ENCODE measurements at places on chromosomes 11 and 22.

GRCh38 chr11:116466191-116466590 is 306.6 kb downstream of the BUD13 start:
- peak; percentile 11 for DNase-seq

DNA sequence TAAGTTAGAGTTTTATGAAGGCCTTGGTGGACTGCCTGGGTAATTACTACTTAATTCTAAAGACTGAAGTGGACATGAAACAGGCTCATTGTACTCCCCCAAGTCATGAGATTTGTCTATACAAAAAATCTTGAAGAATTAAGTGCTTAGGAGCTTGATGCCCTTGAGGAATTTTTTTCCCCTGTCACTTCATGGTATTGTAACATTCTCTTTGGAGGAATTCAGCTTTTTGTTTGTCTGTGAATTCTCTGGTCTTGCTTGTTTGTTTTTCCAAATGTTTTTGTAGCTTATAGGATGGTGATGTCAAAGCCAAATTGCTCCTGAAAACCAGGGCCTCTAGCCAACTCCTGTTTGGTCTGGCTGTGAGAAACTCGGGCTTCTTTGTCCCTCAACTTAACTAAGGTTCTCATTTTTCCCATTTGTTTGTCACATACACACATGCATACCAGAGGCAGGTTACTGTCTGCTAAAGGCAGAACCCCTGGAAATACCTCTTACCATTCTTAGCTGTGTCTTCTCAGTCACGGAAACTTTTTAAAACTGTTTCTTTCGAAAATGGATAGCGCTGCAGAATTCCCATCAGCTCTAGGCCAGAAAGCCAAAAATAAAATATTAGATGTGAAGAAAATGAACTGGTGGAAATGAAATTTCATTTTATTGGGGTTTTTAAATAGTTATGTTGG is 66.9 kb downstream of the AMOTL1 start:
- DNase-seq = no peak

DNA sequence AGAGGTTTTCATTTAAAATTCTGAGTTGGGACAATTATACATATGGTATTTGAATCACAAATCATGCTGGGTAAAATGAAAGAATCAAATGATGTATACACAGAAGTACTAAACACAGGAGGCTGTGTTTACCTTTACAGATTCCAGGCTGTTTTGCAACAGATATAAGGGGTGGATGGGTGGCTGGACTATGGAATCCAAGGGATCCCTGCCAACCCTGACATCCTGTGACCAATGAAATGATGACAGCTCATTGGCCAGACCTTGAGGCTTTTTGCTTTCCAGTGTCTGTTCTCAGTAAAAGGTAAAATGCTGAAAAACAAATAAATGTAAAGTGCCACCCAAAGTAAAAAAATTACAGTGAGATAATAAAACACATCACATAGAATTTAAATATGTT is 3.3 kb upstream of the DDI1 start:
- no peak for DNase-seq

- no peak for DNase-seq
These were observed 72.2 kb downstream of the PDHX start for GRCh38 chr11:34988294-34989255.

- DNase-seq = no peak
These were observed 5.2 kb downstream of the KCNJ5 start for GRCh38 chr11:128896356-128896755.

DNA sequence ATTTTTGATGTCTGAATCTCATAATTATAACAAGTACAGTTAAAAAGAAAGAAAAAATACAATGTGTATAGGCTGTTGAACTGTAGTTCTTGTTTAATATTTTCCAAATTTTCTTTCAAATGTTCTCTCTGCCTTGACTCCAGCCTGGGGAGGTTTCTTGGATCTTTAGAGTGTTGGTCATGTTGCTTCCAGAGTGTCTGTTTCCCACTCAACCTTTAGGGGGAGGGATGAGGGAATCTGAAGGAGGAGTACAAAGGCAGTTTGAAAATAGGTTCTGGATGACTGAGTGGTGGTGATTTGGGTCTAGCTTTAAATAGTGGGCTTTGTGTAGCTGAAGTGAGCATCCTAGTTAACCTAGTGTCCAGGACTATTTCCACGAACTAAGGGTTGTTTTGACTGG is 2.0 kb downstream of the CTNND1 start:
- DNase-seq = no peak

- no peak for DNase-seq
These were observed 34.1 kb upstream of the PARVB start for GRCh38 chr22:43990044-43990443.

DNA sequence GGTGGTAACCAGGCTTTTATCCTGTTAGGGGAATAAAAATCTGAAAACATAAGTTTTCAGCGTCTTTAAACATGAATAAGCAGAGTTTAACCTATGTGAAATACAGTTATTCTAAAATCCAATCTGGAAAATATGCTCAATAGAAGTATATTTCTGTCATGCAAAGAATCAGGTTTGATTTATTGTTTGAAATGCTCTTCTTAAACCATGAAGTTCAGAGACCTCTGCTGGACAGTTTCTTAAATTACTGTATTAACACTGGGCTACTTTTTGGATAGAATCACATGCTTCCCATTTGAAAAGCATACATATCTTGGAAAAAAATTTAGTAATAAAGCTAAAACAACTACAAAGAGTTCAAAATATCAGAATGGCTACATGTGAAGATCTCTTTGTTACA is 25.4 kb downstream of the APIP start:
- no peak for DNase-seq

DNA sequence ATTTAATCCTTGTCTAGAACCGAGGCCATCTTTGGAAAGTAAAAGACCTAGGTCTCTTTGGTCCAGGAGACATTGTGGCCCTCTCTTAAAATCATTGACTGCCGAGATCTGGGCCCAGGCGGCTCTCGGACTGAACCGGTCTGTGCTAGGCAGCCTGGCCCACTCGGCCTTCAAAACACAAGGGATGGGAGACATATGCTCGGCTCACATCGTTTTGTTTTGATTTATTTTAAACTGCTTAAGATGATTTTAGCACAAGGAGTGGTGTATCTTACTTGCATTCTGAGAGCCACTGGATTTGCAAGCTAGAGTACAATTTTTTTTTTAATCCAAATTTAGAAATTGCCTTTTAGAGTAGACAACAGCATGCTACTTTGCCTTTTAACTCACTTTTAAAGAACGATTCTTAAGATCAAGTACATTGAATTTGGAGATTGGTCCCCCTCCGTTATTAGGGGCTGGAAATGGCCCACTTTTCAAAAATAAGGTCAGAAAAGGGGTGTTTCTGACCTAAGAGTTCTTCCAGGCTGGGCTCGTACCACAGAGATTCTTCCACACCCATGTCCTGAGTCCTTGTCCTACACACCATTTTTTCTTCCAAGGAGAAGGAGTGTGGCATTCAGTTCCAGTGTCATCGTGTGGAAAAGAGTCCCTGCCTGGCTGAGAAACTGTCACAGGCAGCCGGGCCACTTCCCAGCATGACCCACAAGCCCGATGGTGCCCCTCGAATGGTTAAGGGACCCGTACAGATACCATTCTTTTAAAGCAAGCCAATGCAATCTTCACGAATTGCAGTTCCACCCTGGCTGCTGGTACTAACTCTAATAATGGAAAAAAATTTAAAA is 80.5 kb upstream of the WNT7B start:
- DNase-seq = no peak

GRCh38 chr11:64276653-64277431 is 7.6 kb downstream of the BAD start:
- no peak for DNase-seq

DNA sequence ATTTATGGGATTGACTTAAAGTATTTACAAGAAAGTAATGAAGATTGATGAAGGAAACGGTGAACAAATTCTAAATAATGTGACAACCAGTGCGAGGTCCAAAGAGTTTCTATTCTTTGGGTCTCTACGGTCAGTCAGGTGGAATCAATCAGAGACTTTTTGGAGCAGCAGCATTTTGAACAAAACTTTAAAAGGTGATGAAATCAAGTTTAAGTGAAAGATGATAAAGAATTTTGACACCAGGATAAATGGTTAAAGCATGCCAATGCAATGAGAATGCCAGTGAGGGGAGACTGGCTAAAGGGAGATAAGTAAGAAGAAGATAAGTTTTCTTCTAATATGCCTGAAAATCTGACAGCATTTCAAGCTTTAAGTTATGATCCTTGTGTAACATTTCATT is 67.9 kb downstream of the DCUN1D5 start:
- DNase-seq = no peak

DNA sequence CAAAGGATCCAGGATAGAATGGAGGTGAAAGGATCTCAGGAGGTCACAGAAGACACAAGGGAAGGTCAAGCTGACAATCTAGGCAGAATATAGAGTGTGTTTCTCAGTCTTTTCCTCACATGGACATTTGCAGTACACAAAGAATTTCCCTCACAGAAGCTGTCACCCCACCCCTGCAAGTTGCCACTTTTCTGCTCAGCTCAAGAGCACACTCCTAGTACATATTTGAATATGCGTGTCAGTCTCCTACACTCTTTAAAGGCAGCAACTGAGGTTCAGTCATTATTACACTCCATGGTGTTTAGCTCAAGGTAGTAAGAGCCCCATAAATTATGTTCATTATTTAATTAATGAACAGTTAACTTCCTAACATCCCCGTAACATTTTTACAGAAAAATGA is 59.1 kb downstream of the ETS1 start:
- no peak for DNase-seq

DNA sequence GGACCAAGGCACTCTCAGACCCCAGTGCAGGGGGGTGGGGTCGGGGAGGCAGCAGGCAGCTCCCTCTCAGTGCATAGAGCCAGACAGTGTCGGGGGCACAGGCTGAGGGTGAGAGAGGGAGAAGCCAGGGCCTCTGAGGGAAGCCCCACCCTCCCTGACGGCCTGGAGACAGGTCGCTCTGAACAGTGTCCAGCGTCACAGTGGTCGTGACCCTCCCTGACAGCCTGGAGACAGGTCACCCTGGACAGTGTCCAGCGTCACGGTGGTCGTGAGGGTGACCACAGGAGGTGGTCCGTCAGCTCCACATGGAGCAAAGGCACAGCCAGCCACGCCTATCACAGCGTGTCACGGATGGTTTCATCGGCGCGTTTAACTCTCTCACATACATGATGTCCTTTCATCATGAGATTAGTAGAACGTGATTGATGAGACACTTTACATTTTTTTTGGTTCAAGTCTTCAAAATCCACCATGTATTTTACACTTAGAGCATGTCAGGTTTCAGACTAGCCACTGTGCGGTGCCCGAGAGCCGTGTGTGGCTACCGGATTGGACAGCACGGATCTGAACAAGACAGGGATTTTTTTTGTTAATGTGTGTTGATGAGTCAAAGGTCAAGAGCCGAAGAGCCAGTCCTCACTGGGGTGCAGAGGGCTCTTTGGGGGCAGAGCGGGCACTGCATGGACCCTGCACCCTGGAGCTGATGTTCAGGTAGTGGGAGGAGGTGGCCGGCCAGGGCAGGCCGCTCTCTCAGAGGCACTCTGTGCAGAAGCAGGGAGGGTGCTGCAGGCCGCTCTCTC is 23.9 kb upstream of the PANX2 start:
- DNase-seq = peak; percentile 43

GRCh38 chr11:35061516-35062440 is 77.2 kb upstream of the CD44 start:
- no peak for DNase-seq

GRCh38 chr11:130314750-130315285 is at the start of gene ZBTB44:
TSS of gene ZBTB44 (minus strand) at chr11:130314917. CDS start at chr11:130261873, 53,044 bp downstream.
- DNase-seq = peak; percentile 79

- no peak for DNase-seq
These were observed 95.3 kb downstream of the DBX1 start for GRCh38 chr11:20064961-20065405.

GRCh38 chr11:8823174-8823742 is 87.7 kb upstream of the AKIP1 start:
- no peak for DNase-seq

GRCh38 chr11:131674051-131674755 is 303.8 kb downstream of the NTM start:
- peak; percentile 28 for DNase-seq

DNA sequence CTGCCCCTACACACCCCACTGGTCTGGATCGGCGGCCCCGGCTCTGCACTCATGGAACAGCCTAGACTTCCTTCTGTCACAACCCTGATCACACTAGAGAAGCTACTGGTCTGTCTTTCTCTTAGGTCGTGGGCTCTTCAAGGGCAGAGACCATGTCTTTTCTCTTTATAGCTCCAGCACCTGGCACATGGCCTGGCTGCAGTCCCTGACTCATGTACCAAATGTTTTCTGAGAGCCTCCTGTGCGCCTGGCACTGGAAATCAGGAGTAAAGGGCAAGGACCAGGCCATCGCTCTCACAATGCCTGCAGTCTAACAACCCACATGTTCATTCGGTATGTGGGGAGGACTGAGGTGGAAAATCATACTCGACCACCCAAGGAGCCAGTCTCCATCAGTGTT is 7.5 kb downstream of the ASCC2 start:
- no peak for DNase-seq

DNA sequence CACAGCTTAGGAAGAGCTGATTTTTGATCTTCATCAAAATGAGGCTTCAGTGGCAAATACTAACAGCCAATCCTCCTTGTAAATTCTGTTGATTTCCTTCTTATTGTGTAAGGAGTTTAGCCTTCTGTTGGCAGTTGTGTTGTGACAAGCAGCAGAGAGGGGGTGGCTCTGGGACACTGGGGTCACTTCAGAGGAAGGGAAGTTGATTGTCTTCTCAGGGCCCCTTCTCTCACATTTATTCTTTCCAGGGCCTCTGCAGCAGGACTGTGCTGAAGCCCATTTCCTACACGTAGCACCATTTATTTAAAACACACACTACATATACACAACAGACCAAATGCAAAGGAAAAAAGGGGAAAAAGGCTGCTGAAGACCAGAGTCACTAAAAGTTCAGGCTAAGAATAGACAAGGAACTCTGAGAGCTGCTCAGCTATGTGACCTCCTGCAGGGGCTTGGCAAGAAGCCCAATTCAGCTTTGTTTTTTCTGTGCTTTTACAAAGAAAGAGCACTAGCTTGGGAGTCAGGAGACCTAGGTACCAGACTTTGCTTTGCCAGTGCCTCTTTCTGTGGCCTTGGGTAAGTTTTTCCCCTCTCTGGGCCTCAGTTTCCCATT is 28.3 kb upstream of the UPB1 start:
- peak; percentile 70 for DNase-seq

- DNase-seq = no peak
These were observed 313.5 kb downstream of the MIAT start for GRCh38 chr22:26970809-26971394.

DNA sequence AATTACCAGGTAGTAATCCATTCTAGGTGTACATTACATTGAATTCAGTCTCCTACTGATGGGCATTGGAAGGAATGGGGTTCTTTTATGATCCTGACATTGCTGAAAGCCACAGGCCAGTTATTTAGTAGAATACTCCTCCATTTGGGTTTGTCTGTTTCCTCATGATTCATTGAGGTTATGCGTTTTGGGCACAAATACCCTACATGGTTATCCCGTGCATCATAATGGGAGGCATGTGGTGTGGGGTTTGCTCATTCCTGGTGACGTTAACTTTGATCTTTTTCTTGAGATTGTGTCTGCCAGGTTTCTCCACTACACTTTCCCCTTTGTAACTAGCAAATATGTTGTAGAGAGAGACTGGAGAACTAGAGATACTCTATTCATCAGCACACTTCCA is 5.5 kb downstream of the FOLR3 start:
- DNase-seq = no peak
